ENCODE measurements at places on chromosomes 12 and 14.

DNA sequence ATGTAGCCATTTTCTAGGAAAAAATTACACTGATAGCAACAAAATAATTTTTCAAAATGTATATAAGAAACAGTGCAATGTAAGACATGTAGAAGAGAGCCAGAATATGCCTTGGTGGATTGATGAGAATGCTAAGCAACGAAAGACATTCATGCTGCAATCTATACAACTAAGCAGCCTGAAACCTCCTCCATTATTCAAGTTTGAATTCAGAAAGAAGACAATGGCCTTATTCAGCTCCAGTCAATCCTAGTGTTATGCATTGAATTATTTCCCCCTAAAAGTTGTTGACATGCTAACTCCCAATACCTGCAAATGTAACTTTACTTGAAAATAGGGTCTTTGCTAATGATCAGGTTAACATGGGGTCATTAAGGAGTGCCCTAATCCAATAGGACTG is 73.5 kb downstream of the BTG1 start:
- DNase-seq, result no peak
- no peaks in the 10 kb centered on the region for H3K36me3 ChIP-seq
- no peak overlapping the region for H3K4me3 ChIP-seq

DNA sequence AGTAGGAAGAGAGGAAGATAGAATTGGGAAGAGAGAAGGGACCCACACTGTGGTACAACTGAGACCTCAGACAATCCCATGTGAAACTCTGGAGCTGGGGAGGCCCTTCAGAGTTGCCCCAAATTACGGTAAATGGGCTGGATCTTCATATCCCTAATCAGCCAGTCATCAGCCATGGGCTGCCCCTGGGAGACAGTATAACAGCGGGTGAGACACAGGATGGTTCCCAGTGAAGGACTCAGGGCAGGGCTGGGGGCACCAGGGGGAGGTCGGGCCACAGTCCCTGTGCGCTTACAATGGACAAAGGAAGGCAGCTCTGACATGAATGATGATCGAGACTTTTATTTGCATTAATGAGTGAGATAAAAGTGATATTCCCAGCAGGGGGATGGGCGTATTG is 74.2 kb upstream of the BDKRB2 start:
- H3K27me3 ChIP-seq, result peaks cover 4% of the 10 kb centered on the region
- H3K4me1 ChIP-seq, result peaks cover 16% of the 10 kb centered on the region
- DNase-seq, result no peak
- no peak overlapping the region for H3K27ac ChIP-seq

- peaks cover 14% of the 10 kb centered on the region for H3K4me1 ChIP-seq
- H3K27me3 ChIP-seq, result no peaks in the 10 kb centered on the region
- no peak overlapping the region for H3K4me3 ChIP-seq
- no peak for DNase-seq
- H3K36me3 ChIP-seq, result peaks cover 2% of the 10 kb centered on the region
These were observed 223.7 kb downstream of the ZFP36L1 start for GRCh38 chr14:68568907-68569897.

GRCh38 chr14:96065661-96066459 is 26.7 kb downstream of the C14orf132 start:
- H3K4me1 ChIP-seq, result no peaks in the 10 kb centered on the region
- no peaks in the 10 kb centered on the region for H3K36me3 ChIP-seq
- H3K27me3 ChIP-seq, result peaks cover 26% of the 10 kb centered on the region
- DNase-seq, result no peak
- no peak overlapping the region for H3K4me3 ChIP-seq
- H3K27ac ChIP-seq, result no peak overlapping the region

DNA sequence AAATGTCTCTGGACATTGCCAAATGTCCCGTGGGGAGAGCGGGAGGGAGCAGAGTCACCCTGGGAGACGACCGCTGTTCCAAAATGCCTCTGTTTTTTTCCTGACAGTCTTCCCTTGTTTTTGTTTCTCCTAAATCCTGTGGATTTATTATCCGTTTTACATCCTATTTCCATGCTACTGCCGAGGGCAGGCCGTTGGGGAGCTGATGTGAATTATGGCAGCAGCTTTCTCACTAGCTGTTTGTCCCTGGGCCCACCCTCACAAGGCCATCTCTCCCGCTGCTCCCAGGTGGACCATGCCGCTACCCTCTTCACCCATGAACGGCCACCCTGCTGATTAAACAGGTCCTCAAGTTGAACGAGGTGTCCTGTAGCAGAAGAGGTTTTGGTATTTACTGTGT is 55.2 kb downstream of the FBXL14 start:
- no peak overlapping the region for H3K4me3 ChIP-seq
- peaks cover 6% of the 10 kb centered on the region for H3K36me3 ChIP-seq
- DNase-seq, result no peak
- H3K27me3 ChIP-seq, result peaks cover 75% of the 10 kb centered on the region
- peaks cover 5% of the 10 kb centered on the region for H3K4me1 ChIP-seq

DNA sequence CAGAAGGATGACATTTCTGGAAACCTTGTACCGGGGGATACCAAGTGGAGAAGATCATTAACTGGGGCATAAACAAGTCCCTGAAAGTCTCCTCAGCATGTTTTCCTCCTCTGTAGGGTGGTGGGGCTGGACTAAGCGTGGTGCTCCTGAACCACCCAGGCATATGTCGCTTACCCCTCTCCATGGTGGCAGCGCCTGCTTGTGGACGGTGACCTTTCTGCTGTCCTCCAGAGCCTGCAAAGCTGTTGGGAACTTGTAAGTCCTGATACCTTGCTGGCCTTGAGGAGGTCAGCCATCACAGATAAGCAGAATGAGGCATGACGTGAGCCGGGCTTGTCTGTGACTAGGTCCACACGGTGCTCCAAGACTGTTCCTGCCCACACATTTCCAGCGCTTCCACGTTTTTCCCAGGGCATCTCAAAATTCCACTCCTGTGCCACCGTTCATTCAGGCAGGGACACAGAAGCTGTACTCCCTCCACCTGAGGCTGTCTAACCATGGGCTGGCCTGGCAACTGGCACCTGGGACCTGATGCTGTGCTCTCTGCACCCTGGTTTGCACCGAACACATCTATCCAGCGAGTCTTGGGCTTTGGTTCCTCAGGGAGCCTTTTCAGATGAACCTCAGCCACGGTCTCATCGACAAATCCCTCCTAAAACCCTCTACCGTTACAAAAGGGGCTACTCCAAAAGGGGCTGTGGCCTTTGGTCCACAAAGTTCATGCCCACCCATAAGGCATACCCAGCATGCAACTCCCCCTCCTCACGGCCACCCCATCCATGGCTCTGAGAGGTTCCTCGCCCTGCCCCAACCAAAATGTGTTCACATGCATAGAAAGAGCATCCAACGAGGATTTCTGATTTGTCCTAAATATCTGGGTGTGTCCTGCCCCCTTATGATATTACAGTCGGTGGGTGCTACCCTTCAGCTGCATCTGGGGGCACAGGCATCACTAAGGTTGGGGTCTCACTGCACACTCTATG is 199.6 kb upstream of the DIO3 start:
- peaks cover 44% of the 10 kb centered on the region for H3K27me3 ChIP-seq
- H3K27ac ChIP-seq, result no peak overlapping the region
- peaks cover 12% of the 10 kb centered on the region for H3K4me1 ChIP-seq
- no peak overlapping the region for H3K4me3 ChIP-seq

Measured in T-helper 17 cell (primary cell).